Mesothelial cell of epicardium (in vitro differentiated cells): ENCODE measurements at places on chromosomes 11 and 22. TPM values are rescaled to one million over a fixed set of nuclear protein-coding genes. Genes with fewer than 3 reads are reported as not detected.

- DNase-seq, result no peak
Measured at GRCh38 chr11:130650456-130651030, 202.1 kb downstream of the ADAMTS15 start.

- DNase-seq, result no peak
Measured at GRCh38 chr11:109821511-109821910, 271.7 kb upstream of the ZC3H12C start.

- no peak for DNase-seq
Measured at GRCh38 chr11:89275966-89276365, 98.3 kb downstream of the TYR start.

GRCh38 chr11:60836866-60837515 is 4.9 kb upstream of the CCDC86 start:
- no peak for DNase-seq

- no peak for DNase-seq
Measured at GRCh38 chr22:31876156-31876920, 68.0 kb upstream of the YWHAH start.

DNA sequence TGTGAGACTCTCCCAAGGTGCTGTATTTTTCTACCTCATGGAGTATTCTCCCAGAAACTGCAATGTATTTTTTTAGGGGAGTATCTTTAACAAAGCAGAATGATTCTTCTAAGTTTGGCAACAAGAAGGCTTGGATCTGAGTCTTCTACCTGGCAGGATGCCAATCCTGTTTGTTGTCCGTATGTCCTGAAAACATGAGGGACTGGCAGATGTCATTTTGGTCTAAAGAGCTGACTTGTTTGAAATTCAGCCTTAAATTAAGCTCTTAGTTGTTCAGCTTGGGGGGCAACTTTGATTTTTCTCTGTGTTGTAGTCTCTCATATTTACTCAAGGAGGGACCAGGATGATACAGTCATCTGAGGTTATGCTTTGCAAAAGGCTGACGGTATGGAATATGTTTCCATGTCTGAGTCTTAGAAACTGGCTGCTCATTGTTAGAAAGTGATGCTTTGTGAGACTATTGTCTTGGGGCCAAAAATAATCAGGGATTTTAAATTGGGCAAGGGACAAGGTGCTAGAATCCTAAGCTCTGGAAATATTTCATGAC is 9.3 kb downstream of the MRPL16 start:
- no peak for DNase-seq

- DNase-seq, result no peak
Measured at GRCh38 chr11:45324459-45324858, 38.3 kb upstream of the SYT13 start.

- DNase-seq, result no peak
Measured at GRCh38 chr11:4071325-4071724, 23.3 kb upstream of the RRM1 start.

DNA sequence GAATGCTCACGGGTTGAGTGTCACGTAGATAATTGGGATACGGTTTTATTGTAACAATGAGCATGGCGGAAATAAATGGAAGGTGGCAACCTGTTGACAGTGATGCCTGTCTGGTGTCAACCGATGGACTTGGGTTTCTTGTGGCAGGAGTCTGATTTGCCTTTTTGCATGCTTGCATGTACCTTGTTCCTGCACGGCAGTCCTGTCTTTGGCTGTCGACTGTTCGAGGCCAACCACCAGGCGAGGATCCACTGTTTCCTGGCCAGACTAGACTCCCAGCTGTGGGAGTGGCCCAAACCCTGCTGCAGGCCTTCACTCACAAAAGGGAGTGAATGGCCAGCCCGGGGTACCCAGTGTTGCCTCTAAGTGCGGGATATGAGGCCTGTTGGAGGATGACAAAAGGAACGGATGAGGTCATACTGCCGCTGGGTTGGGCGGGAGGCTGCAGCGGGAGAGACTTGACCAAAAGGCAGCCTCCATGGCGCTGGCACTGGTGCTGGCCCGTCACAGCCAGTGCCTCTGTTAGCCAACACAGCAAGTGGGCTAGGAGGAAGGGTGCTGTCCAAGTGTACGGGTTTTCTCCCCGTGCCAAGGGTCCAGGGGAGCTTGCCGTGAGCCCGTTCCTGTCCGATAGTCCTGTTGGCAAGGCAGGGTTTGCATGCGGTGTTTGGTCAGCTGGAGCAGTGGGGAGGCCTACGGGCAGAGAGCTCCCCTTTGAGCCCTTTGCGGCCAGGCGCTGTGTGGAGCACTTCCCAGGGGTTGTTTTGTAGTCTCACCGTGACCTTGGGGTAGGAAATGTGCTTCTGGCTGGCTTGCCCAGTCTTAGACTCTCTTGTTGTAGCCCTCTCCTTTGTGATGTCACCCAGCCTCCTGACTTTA is 974 bp downstream of the DGCR8 start:
- DNase-seq, result no peak

- no peak for DNase-seq
Measured at GRCh38 chr11:69106031-69106811, 49.5 kb upstream of the SMIM38 start.

DNA sequence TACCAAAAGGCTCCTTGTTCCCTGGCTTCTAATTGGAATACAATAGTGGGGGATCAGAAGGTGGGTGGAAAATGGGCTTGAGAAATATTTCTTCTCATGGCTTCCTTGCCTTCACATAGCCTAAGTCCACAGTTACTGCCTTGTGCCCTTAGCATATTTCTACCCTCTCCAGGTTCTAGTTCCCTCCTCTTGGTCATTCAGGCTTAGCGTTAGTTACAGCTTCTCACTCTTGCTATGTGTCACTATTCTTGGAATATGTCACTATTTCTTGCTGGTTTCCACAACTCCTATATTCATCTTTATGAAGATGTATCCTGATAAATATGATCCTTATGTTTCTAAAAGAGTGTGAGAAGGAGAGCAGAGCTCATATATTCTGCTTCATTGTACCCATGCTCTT is 2.5 kb downstream of the OR2D2 start:
- no peak for DNase-seq

DNA sequence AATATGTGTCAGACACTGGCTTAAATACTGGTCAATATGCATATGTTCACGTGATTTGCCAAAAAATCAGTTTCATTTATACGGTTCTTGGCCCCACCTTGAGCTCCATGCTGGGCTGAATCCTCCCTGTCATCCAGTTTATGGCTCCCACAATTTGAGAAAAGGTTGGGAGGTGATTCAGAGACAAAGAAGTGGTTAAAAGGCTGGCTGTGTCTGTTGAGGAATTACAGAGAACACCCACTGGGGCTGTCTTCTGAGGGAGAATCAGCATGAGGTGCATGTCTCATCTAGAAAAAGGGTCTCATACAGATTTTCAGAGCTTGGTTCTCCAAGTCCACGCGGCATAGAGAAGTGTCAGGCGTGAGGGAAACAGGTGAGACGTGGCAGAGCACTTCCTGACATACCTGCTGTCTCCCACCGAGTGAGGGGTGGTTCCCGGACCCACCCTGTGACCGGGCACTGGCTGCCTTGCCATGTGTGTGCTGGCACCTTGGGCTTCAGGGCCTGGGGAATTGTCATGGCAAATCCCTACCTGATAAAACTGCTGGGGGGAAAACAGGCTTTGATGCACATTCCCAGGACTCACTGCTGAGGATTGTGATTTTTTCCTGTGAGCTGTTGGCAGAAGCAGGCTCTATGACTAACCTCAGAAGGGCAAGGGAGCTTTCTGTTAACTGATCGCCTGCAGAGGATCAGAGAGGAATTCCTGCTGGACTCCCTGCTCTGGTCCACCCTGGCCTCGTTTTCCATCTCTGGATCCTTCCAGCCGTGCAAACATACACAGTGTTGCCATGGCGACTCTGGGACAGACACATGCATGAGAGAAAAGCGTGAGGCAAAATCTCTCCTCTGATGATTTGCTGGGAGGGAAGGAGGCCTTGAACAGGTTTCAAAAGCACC is 223.6 kb downstream of the ADAMTS15 start:
- DNase-seq, result peak; percentile 44

GRCh38 chr11:20014067-20014402 is 146.2 kb downstream of the DBX1 start:
- no peak for DNase-seq

The PGA5 gene
- not detected in 3 replicates for total RNA-seq

The UPB1 gene
- 1.3 to 1.5 TPM (median 1.3 TPM) in 3 replicates for total RNA-seq

The DUSP8 gene
- total RNA-seq, result 7.8 to 9.1 TPM (median 8.9 TPM) in 3 replicates

The DESI1 gene
- total RNA-seq, result 35.4 to 37.5 TPM (median 36.7 TPM) in 3 replicates
